ENCODE measurements at places on chromosomes 16 and 17.

- DNase-seq: no peak
These were observed 20.7 kb upstream of the NAGS start for GRCh38 chr17:43983515-43984411.

- DNase-seq: no peak
These were observed 138.3 kb downstream of the SOCS1 start for GRCh38 chr16:11117576-11118211.

DNA sequence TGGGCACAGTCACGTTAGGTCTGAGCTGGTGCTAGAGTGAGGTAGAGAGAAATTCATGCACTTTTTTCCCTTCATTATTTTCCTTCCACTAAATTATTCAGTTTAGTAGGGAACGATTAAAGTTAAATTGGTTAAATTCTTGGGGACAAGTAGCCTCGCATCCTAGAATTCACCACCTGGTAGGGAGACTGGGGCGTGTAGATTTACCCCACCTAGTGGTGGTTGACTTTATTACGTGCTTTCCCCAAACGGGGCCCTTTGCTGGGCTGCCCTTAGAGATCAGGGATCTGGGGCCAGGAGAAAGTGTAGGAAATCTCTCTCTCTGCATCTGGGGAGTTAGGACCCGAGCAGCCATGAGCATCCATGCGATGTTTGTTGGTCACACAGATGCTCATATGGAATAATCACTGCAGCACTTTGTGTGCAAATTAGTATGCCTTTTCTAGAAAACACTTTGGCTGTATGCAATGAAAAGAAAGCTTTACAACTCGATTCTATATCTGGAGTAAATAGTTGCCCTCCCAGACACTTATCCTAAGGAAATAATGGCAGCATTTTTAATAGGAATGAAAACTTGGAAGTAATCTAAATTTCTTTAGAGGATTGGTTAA lies 107.0 kb downstream of the PLCG2 start:
- no peak for DNase-seq

DNA sequence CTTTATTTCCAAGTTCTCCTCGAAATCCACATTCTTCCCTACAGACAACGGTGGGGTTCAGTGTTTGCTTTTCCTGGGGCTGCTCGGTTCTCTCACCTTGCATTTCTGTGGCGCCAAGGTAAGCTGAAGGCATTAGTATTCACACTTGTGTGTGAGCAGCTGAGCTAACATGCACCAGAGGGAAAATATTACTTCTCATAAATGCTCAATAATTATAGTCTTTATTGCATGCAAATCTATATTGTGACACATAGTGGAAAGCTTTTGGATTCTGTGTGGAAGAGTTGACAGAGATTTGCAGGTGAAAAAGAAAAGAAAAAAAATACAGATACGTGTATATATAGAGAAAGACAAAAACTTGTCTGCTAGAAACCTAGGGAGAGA lies 411.8 kb downstream of the MAF start:
- no peak for DNase-seq

GRCh38 chr16:47731252-47731651 lies 270.1 kb downstream of the PHKB start:
- no peak for DNase-seq

- no peak for DNase-seq
These were observed 13.6 kb upstream of the WFDC1 start for GRCh38 chr16:84281074-84281473.

GRCh38 chr17:77001487-77001886 lies 133.3 kb downstream of the MGAT5B start:
- no peak for DNase-seq

- DNase-seq: no peak
These were observed at the start of gene HBM for GRCh38 chr16:165539-166374. Gene HBM (plus strand): TSS chr16:165978. CDS start chr16:165998, 20 bp downstream.

DNA sequence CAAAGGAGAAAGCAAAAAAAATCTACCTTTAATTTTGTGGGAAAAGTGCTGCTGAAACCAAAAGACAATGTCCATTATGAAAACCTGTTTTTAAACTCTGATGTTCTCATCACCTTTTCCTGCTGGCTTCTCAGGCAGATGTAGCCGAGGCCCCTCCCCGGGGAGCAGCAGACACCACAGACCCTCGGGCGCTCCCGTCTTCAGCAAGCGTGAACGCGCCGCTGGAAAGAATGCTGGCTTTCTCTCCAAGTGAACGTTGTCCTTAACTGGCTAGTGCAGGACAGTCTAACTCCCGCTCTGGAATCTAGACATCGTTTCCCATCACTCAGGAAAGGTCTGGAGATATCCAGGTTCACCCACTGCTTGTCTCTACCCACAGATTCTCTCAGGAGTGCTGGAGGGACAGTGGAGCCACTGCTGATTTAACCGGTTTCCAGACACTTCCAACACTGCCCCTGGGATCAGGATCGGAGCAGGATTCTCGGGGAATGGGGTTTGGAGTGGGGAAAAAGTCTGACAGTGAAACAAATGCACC lies 211.2 kb downstream of the RBFOX3 start:
- DNase-seq: no peak

- DNase-seq: no peak
These were observed 5.2 kb downstream of the ASGR1 start for GRCh38 chr17:7173687-7174602.

DNA sequence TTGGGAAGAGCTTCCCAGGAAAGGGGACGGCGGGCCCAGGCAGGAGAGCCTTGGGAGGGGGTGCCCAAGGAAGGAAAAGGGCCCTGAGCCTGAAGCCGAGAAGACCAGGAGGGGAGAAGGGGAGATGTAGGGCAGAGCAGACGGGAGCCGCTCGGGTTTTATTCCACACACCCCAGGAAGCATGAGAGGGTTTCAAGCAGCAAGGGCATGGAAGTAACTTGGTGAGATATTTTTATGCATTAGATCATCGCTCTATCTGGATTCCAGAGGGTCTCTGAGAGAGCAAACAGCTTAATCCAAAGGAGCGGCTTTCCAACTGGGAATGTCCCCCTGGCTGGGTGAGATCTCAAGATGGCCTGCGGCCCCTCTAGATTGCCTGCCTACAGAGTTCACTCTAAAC lies 171.0 kb downstream of the IRX3 start:
- no peak for DNase-seq

GRCh38 chr17:36592316-36592715 lies 637 bp downstream of the DHRS11 start:
- DNase-seq: no peak

DNA sequence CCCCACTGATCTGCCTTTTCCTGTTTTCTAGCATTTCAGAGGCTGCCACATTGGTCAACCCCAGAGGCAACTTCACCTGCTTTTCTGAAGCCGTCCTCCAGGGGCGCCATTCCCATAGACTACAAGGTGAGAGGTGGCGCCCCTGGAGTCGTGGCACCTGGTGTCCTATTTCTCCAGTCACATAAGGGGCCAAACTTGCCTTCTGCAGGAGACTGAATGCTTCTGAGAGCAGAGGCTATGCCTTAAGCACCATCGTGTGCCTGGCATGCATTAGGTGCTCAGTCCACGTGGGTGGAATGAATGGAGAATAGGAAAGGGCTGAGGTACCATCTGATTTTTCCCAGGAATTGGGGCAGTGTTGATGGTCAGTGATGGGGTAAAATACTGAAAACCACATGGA lies 164.8 kb downstream of the HAPSTR1 start:
- DNase-seq: no peak

GRCh38 chr16:21033704-21034103 lies 116.9 kb downstream of the DNAH3 start:
- no peak for DNase-seq

GRCh38 chr16:74862743-74863244 lies 88.2 kb upstream of the FA2H start:
- DNase-seq: no peak

- DNase-seq: no peak
These were observed 592 bp downstream of the ALDOA start for GRCh38 chr16:30065943-30066760.

DNA sequence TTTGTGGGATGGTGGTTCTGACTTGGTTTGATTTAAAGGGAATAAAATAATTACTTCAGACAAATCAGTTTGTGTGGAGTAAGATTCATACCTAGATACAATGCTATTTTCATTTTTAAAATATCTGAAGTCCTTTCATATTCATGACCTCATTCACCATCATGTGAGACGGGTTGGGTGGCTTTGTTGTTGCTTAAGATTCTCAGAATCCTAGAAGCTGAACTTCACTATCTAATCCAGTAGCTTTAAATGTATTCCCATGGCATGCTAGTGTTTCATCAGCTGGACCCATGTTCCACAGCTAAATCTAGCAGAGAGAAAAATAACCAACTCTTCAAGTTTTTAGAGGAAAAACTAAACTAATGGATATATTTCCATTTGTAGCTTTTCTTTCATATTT lies 2.7 kb upstream of the AMFR start:
- DNase-seq: no peak

GRCh38 chr17:63596856-63597586 lies 3.7 kb upstream of the TACO1 start:
- no peak for DNase-seq

- no peak for DNase-seq
These were observed 15.8 kb upstream of the EXOSC6 start for GRCh38 chr16:70267516-70267915.

DNA sequence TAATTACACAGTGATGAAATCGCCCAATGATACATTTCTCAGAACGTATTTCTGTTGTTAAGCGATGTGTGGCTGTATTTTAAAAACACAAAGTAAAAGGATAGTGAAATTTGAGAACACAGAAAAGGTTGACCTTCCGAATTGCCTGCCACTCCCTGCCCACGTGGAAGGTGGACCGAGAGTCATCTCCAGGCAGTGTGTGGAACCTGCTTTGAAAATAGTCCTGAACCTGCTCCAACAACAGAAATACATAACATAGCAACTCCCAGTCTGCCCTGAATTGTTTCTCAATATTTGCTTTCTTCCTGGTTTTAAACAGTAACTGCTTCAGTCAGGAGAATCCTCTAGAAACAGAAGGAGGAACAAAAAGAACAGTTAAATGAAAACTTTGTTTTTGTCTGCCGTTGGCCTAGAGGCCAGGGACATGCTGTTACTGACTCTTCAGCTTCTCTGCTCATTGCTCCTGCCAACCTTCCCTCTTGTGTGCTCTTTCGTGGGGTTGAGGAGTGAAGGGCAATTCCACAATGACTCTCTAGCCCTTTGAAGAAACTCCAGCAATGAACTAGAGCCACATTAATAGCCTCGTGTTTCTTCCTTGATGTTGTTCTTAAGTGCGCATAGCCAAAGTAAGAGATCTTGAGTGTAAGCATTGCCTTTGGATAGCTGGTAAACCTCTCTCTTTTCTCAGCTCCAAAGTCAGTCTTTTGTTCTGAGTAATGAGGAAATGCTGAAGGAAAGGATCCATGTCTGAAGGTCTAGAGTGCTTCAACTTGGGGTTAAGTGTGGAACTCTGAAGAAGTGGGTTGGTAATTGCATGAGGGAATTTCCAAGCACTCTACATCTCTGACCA lies 452.5 kb upstream of the CCL2 start:
- no peak for DNase-seq

DNA sequence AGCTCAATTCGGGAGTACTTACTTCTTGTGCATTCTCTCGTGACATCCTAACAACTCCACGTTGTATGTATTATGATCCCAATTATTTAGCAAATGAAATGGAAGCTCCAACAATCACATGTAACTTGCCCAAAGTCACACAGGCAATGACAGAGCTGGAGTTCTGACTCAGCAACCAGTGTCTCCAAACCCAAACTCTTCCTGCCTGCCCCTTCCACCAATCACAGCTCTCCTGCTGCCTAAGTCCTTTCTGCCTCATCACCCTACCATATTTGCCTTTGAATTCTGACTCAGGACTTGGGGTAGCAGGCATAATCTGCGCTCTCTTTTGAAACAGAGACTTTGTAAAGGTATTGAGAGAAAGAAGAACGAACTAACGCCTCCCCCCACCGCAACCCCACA lies 245.2 kb upstream of the MAF start:
- DNase-seq: no peak

- DNase-seq: peak; percentile 66
These were observed 235.6 kb downstream of the ZNF423 start for GRCh38 chr16:49620158-49620868.

- no peak for DNase-seq
These were observed 12.5 kb downstream of the CALCOCO2 start for GRCh38 chr17:48843187-48843900.

- no peak for DNase-seq
These were observed 3.7 kb downstream of the C16orf78 start for GRCh38 chr16:49377196-49377755.

GRCh38 chr16:54204756-54205155 lies 81.8 kb downstream of the IRX3 start:
- no peak for DNase-seq

DNA sequence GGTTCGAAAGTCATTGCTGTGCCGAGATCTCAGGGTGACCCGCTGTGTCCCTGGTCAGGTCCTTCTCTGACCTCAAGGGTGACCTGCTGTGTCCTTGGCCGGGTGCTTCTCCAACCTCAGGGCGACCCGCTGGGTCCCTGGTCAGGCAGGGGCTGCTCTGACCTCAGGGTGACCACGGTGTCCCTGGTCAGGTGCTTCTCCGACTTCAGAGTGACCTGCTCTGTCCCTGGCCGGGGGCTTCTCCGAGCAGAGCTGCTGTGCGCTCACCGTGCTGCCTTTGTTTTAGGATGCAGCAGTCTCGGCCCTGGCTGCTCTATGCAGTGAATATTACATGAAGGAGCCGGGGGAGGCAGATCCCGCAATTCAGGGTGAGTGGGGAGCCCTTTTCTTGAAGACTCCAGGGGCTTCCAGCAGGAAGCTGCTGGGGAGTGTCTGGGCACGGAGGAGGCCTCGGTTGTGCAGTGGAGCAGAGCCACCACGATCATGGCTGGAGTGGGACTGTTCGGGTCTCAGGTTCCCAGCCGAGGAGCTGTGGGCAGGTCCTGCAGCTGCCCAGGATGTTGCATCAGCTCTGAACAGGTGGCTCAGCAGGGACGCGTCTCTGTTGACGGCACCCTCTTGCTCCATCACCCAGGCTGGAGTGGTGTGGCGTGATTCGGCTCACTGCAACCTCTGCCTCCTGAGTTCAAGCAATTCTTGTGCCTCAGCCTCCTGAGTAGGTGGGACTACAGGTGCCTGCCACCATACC lies 83.7 kb upstream of the ZNF750 start:
- DNase-seq: no peak

DNA sequence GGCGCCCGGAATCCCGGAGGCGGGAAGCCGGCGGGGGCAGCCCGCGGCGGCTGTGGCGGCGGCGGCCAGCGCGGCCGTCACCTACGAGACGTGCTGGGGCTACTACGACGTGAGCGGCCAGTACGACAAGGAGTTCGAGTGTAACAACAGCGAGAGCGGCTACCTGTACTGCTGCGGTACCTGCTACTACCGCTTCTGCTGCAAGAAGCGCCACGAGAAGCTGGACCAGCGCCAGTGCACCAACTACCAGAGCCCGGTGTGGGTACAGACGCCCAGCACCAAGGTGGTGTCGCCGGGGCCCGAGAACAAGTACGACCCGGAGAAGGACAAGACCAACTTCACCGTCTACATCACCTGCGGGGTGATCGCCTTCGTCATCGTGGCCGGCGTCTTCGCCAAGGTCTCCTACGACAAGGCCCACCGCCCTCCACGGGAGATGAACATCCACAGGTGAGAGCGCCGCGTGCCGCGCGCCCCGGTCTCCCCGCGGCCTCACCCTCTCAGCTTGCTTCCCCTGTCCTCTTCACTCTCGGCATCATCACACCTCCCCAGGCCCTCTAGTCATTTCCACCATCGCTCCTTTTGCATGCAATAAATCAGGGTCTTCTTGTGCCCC lies 706 bp downstream of the SHISA6 start:
- DNase-seq: no peak
